Fibroblast of upper back skin (primary cell): ENCODE measurements at places on chromosomes 3 and 15.

GRCh38 chr15:47791161-47791560, 73.9 kb downstream of the SEMA6D start:
- DNase-seq, result no peak

GRCh38 chr15:90694987-90695386, 22.2 kb upstream of the BLM start:
- DNase-seq, result no peak

GRCh38 chr3:37777835-37778234, 83.8 kb upstream of the CTDSPL start:
- DNase-seq, result no peak

- peak; percentile 23 for DNase-seq
Observed at GRCh38 chr15:66894986-66895780, 170.2 kb upstream of the SMAD3 start.

DNA sequence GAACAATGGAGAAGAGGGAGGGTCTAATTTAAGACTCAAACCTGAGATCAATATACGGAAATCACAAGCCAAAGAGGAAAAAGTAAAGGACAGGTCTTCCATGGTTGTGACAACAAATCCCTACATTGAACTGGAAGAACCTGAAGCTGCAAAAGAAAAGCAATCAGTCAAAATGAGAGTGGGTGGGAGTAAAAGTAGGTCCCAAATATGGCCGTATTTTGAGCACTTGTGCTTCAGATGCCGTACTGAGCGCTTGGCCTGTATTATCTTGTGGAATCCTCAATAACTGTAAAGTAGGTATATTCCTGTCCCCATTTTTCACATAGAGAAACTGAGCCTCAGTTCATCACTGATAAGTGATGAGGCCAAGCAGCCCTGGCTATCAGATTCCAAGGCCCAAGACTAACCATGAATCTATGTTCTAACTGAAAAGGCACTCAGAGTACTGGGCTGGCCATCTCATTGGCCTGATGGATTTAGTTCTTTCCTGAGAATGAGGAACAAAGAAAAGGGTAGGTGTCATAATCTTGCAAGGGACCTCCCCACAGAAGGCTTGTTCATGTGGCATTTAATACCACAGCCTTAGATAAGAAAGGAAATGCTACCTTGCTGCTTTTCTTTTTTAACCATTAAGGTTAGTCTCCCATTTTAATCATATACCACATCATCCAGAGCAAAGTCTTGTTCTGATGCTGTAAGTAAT, 52.5 kb downstream of the LRRN1 start:
- no peak for DNase-seq

DNA sequence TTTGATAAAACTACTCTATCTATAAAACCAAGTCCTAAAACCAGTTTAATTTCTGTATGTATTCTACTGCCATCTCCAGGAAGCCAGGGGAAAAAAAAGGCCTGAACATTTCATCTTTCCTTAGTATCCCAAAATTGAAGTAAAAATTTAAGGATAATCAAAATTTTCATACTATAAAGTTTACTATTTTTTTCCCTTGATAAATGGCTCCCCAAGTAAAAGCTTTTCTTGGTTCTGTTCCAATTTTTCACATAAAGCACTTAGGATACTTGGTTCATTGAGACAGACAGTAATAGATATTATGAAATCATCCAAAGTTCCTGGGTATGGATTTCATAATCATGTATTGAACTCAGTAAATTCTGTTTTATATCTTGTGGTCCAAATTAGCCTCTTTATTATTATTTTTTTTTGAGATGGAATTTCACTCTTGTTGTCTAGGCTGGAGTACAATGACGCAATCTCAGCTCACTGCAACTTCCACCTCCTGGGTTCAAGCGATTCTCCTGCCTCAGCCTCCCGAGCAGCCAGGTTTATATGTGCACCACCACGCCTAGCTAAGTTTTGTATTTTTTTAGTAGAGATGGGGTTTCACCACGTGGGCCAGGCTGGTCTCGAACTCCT, 34.5 kb downstream of the ICE2 start:
- DNase-seq, result peak; percentile 51

- no peak for DNase-seq
Observed at GRCh38 chr15:22889146-22889818, 50.8 kb downstream of the NIPA2 start.

DNA sequence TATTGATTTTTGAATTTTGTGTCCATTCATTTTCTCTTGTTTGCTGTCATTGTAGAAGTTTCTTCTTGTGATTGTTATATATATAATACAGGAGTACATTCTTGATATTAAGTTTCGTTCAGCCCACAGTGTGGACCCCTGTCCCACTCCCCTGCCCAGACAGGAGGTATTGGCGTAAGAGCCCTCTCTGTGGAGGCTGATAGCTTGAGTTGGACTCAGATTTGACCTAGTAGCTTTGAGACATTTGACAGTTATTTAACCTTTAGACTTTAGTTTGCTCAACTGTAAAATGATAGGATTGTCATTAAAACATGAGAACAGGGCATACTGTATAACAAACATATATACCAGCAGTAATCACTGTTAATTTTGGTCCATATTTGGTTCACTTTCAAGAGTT, 27.1 kb downstream of the GPR171 start:
- no peak for DNase-seq

DNA sequence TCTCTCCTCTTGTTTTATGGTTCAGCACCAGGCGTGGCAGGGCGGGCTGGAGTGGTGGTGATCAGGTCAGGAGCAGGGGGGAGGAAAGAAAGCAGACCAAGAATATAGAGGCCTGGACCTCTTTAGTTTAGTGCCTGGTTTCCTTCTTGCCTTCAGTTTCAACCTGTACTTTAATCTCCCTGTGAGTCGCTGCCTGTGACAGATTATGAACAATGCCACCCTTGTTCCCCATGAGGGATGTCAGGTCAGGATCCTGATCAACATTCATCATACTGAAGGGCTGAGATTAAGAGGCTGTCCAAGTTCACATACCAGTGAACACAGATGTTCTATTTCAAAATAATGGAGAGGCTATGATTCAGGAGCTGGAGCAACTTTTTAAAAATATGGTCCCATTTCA, 11.4 kb downstream of the ENTPD3 start:
- DNase-seq, result no peak

DNA sequence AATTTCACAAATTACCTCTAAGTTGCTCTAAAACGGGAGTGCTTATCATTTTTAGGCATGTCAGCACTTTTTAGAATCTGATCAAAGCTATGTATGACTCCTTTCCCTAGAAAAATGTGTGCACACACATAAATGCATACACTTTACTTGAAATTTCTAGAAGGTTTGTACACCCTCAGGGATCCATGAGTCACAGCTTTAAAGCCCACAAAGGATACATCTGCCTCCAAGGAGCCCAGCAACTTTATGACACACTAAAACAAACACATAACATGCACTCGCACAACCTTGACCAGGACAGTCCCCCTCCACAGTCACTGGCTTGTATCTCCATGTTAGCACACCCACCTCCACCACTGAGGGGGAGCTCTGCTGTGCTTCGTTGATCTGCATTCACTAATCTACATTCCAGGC, 722.0 kb upstream of the CFAP20DC start:
- DNase-seq, result peak; percentile 90

GRCh38 chr3:179026636-179027035, 45.0 kb downstream of the ZMAT3 start:
- peak; percentile 37 for DNase-seq

- DNase-seq, result no peak
Observed at GRCh38 chr3:12148183-12148940, 10.3 kb downstream of the TIMP4 start.

DNA sequence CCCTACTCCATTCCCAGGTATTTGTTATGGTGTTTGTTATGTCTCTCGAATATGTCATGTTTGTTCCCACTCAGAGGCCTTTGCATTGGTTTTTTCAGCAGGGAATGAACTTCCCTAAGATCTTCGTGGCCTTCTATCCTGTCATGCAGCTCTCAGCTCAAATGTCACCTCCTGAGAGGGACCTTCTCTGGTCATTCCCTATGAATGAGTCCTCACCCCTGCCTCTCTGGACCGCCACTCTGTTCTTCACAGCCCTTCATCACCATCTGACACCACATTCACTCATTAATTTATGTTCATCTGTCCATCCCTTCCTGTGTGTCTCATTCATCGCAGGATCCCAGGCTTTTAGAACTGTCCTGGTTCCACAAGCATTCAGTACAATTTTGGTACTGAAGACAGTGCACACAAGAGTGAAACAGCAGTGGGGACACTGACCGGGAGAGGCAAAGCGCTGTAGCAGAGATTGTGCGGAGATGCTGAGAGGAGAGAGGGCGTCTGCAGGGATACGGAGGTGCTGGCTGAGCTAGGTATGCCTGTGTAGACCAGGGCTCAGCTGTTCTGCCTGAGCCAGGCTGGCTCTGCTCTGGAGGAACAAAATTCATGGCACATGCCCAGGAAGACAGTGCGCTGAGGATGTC, 132.3 kb downstream of the CHCHD6 start:
- DNase-seq, result no peak

DNA sequence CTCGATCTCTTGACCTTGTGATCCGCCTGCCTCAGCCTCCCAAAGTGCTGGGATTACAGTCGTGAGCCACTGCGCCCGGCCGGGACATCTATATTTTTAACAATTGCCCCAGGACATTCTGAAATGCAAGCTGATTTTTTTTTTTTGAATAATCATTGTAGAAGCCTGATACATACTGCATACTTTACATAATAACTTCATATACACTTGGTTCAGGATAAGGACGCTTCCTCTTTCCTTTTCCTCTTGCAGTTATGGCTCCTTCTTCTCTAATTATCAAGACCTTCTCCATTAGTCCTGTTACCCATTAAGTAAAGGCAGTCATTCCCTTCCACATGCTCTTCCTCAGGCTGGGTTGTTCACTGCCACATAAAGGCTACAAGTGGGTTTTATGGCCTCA, 58.3 kb downstream of the SLCO3A1 start:
- DNase-seq, result no peak

GRCh38 chr15:65732698-65733097, 59.4 kb downstream of the DENND4A start:
- no peak for DNase-seq

DNA sequence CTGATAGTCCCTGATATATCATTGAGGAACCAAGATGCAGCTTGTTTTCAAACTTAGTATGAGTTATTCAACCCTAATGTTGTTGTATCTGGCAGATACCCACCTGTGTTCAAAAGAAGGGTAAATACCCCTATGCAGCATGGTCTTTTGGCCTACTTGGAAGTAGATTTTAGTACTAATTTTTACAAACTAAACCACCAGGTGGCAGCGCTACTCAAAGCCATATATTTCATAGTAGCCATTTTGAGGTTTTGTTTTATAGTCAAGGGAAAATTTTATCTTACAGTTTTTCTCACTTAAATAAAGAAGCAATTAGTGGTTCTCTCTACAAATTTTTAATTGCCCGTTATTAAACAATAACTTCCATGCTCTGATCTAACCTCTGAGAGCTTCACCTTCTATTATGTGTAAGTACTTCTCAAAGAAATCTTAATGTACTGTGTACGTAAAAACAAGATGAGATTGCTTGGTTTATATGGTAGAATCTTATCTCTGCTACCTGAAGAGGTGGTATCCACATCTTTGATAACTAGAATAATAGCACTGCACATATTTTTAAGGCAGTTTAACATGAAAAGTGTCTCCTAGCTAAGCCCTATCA, 31.5 kb upstream of the MLF1 start:
- peak; percentile 61 for DNase-seq

DNA sequence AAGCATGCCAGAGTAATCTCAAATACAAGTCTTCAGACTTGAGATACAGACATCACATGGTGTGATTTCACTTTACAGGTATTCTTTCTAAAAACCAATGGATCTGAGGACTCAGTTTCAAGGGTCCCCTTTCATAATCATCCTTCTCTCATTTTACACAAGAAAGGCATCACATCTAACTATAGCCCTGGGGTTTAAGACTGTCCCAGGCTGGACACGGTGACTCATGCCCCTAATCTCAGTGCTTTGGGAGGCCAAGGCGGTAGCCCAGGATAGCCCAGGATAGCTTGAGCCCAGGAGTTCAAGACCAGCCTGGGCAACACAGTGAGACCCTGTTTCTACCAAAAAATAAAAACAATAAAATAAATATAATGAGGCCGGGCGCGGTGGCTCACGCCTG, 36.4 kb downstream of the UBP1 start:
- DNase-seq, result peak; percentile 30

DNA sequence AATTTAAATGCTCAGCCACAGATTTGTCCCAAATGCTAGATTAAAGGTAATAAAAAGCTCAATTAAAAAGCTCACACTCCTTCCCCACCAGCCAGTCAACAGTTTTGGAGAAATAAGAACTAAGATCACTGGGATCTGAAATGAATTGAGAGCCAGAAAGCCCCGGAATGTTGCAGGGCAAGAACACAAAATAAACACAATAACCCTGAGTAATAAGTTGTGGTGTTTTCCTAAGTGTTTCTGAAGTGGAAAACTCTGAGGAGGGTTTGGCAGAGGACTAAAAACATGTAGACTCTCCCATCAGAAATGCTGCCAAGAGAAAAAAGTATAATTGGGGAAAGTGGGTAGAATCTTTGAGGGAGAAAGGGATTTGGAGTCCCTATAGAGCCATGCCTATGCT, 127.8 kb downstream of the ABI3BP start:
- no peak for DNase-seq

GRCh38 chr3:187398955-187399354, 30.8 kb downstream of the RTP4 start:
- no peak for DNase-seq

- DNase-seq, result peak; percentile 93
Observed at GRCh38 chr3:11288786-11289637, 16.8 kb downstream of the ATG7 start.

GRCh38 chr15:74799856-74800558, 12.6 kb upstream of the LMAN1L start:
- peak; percentile 48 for DNase-seq

GRCh38 chr3:132261506-132261905, 55.7 kb upstream of the ACP3 start:
- no peak for DNase-seq

DNA sequence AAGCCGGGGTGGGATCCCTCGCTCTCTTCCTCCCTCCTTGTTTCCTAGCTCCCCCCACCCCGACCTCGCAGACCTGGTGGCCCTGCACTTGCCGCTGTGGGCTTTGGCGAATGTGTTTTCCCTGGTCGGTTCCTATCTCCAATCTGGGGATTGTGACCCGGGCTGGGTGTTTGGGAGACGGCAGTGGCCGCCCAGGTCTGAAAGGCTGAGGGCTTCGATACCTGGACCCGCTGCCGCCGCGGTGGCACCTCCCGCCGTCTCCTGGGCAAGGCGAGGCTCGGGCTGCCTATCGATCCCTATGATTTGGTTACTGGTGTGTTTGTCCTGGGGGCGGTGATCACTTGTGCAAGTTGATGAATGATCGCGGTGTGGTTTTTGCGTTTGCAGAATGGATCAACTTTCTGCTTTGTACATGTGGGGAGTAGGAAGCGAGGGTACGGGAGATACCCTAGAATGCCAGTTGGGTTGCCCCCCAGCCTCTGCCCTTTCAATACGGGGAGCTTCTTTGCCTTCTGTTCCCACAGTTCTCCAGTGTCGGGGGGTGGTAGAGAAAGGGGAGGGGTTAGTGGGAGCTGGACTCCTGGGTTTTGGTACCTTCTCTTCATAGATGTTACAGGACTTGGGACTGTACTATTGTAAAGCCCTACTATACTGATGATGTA, 3.0 kb downstream of the BBX start:
- DNase-seq, result no peak
